SK-N-DZ (cell line): ENCODE measurements at places on chromosomes 5 and 9.

DNA sequence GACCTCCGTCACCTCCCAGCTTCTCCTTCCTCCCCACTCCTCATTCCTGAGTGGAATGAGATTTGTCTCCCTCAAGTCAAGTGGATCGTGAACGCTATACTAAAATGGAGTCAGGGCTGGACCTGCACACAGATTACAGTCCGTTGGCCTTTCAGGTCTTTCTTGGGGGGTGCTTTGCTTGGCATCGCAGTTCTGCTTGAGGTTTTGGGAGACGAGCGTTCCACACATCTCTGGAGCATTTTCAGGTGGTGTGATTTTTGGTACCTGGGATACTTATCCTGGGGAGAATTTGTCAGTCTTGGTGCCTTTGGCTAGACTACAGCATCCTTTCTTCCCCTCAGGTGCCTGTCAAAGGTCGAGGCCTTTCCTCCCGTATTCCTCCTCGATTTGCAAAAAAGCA is 23.8 kb upstream of the POMT1 start:
- DNase-seq, result no peak

GRCh38 chr5:77437194-77437593 is 54.9 kb downstream of the WDR41 start:
- peak; percentile 17 for DNase-seq

GRCh38 chr5:111215971-111216370 is 8.2 kb upstream of the CAMK4 start:
- DNase-seq, result no peak

DNA sequence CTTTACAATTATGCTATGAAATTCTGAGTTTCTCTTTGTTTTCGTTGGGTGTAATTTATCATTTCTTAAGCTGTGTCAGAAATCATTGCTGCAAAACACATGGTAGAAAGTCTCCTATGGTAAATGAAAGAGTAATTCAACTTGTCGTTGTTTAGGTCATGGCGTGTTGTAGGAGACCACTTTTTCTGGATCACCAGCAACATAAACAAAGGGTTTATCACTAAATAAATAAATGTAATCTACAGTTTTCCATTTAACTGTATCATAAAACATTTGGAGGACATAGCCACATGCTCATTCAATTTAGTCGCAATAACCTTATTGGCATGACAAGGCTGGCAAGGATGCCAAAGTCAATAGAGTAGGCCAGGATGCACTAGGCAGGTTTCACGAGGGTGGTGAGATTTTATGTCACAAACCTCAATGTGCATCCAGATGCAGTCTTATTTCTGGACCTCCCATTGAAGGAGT is 154.4 kb upstream of the ERCC6L2 start:
- DNase-seq, result no peak

- no peak for DNase-seq
Measured at GRCh38 chr9:69149321-69149807, 24.7 kb upstream of the TJP2 start.

GRCh38 chr5:157744051-157745011 is 819 bp downstream of the LSM11 start:
- peak; percentile 53 for DNase-seq

DNA sequence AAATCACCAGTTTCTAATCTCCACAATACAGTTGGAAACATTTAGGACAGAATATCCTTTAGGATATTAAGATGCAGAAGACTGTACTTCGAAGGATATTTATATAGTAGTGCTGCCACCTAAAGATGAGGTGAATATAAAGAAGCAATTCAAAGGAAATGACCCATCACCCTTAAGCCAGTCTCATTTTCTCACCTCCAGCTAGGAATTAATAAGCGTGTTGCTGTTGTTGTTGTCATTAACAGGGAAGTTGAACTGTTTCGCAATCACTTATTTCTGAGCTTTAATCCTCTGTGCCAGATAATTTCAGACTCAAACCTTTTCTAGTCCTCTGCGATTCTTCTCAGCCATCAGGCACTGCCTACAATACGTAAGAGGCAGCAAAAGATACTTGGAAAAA is 7.8 kb upstream of the PURA start:
- no peak for DNase-seq

- no peak for DNase-seq
Measured at GRCh38 chr9:95729046-95729445, 146.4 kb upstream of the ERCC6L2 start.

DNA sequence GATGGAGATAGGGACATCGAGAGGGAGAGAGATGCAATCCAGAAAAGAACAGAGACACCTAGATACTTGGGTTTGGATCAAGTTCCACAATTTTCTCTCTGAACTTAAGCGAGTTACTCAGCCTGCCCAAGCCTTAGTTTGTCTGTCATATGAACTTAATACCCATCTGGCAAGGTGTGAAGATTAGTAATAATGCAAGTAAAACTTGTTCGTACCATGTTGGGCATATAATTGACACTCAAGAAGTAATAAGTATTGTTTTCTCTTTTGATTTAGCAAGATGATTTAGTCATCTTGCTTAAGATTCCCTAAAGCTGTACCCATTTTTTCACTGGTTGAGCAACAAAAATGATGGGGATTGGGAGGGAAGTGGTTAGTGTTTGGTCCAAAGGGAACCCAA is 7.5 kb downstream of the RABGAP1 start:
- no peak for DNase-seq

DNA sequence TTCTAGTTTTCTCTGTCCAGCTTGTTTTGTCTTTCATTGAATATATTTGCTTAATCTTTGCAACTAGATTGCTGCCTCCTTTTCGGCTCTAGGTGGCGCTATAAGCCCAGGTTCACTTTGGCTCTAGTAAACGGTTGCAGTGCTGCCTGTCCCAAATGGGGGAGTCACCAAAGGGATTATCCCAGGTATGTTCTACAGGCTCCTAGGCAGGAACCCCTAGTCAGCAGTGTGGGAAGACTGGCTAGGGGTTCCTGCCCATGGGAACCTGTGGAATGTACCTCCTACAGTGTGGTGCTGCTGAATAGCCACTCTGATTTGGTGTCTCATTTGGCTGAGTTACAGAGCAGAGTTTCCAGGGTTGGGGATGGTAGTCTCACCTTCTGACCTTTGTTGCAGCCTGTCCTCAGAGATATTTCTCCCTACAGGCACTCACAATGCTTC is 85.2 kb downstream of the ARSB start:
- DNase-seq, result no peak

DNA sequence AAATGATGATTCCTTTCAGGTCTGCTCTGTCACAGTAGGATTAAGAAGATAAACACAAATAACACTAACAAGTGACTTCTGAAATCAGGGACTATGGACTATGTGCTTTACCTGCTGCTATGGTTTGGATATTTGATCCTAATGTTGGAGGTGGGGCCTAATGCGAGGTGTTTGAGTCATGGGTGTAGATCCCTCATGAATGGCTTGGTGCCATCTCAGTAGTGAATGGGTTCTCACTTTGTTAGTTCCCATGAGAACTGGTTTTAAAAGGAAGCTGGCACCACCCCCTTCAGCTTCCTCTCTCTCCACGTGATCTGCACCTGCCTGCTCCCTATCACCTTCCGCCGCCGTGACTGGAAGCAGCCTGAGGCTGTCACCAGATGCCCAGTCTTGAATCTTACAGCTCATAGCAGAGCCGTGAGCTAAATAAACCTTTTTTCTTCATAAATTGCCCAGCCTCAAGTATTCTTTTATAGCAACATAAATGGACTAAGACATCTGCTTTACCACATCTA is 3.3 kb downstream of the PPIC start:
- DNase-seq, result no peak

- DNase-seq, result no peak
Measured at GRCh38 chr5:134825212-134825611, 20.6 kb upstream of the C5orf24 start.

- no peak for DNase-seq
Measured at GRCh38 chr9:126463426-126463825, 136.8 kb downstream of the MVB12B start.

- no peak for DNase-seq
Measured at GRCh38 chr5:151676719-151677118, 10.0 kb downstream of the SPARC start.

GRCh38 chr9:99184475-99185347 is 37.0 kb downstream of the ALG2 start:
- DNase-seq, result peak; percentile 91

DNA sequence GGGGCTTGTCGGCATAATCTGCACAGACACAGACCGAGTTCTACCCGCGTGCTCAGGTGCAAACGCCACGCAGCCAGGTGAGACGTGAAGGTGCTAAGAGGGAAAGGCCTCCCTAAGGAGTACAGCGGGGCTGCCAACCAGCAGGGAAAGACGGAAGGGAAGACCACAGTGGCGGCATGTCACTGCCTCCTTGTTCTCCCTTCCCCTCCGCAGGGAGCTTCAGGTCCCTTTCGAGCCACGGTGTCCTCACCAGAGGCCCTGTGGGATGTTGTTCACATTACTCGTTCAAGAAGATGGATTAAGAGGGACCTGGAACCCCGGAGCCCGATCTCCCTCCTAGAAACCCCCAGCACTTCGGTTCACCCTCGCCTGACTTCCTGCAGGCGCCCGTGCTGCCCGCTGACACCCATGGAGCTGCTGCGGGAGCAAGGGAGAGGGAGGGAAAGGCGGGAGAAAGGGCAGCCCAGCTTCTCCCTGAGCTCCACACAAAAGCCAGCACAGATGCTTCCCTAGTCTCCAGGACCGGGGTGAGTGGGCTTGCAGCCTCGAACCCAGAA is 686 bp downstream of the BRD9 start:
- no peak for DNase-seq

GRCh38 chr9:76684213-76684612 is 80.0 kb upstream of the PCA3 start:
- no peak for DNase-seq

DNA sequence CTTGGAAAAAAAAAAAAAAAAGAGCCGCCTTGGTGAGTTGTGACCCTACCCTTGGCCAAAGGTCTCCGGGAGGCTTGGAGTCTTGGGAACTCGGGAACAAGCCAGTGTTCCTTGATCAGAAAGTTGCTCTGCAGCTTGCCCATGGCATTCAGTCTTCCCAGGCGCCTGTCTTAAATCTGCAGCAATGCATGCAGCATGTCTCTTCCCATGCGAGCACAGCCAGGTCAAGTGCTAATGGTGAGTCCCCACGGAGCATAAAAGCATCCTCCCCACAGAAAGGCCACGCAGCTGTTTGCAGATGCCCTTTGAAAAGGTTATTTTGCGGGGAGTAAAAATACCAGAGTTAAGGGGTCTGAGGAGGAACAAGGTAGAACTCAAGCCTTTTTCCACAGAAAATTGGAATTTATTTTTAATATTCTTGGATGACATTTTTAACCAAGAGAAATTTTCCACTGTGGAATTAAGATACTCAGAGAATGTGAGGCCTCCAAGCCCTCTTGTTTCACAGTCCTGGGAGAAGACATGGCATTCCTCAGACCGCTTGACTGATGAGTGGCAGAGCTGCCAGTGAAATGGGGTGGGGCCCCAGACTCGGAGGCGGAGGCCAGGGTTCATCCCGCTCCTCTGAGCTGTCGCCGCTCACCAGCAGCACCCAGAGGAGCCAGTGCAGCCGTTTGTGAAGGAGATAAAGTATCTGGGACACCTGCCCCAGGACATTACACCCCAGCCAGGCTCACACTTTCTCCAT is 81.6 kb downstream of the CYFIP2 start:
- no peak for DNase-seq

DNA sequence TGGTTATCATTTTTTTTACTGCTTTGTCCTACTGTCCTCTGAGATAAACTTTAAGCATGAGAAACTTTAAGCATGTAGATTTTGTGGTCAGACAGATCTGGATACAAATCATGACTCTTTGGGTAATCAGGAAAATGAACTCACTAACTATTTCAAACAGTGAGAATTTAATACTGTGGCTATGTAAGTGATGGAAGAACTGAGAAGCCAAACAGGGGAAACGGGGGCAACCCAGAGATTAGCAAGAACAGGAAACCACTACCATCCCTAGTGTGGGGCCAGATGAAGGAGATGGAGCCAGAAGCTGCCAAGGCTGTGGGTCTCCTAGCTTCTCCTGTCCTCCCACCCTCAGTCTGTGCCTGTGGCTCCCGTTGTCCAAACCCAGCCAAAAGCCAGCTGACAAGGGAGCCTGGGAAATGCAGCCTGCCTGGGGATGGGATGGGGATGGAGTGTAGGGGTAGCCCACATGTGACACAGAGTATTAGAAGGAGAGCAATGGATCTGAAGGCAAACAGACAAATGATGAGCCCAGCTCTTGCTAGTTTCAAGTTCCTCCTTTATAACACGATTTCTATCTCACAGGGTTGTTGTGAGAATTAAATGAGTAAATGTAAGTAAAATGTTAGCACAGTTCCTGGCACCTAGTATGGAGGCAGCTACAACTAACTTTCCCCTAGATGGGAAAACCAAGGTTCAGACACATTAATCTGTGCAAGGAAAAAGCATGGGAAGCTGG is 27.7 kb upstream of the CDC23 start:
- no peak for DNase-seq

GRCh38 chr5:44389090-44389822 is at the start of gene FGF10:
FGF10 (minus strand) TSS chr5:44389420; CDS start chr5:44388682, 738 bp downstream.
- DNase-seq, result peak; percentile 82

GRCh38 chr5:132500931-132501628 is 10.5 kb upstream of the IRF1 start:
- peak; percentile 63 for DNase-seq

- no peak for DNase-seq
Measured at GRCh38 chr5:115402822-115403577, 106.5 kb upstream of the CCDC112 start.

DNA sequence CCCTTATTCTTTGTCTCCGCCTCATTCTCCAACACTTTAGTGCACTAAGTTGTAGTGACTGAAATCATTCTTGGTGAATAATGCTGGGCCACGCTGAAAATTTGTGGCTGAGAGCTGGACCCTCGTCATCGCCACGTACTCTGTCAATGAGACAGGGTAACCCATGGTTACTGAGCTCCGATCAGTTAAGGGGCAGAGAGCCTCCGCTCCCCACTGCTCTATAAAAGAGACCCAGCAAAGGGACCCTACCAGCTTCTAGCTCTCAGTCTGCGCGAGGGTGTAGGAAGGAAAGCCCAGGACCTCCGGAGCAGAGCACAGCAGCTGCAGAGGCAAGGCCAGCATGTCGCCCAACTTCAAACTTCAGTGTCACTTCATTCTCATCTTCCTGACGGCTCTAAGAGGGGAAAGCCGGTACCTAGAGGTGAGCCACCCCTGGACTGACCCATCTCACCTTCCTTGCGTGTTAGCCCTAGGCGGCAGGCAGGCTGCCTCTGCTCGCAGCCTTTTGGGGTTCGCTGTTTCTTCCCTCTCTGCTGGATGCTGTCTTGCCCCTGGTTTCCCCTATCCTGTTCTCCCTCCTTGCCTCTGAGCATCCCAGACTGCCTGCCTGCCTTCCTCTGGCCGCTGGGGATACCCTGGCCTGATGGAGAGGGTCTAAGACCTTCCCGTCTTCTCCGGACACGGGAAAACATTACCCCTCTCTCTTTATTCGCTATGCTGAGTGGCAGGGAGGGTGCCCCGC is at the start of gene CRHBP:
CRHBP (plus strand) TSS at position 251 of the 742 bp plus-strand sequence; CDS start at position 341, 90 bp downstream.
- DNase-seq, result no peak
